ENCODE measurements at places on chromosomes 7 and 10. TPM values are rescaled to one million over a fixed set of nuclear protein-coding genes. Genes with fewer than 3 reads are reported as not detected.

GRCh38 chr10:30974773-30975415, 56.8 kb downstream of the ZNF438 start:
- no peaks in the 10 kb centered on the region for H3K27me3 ChIP-seq
- H3K27ac ChIP-seq, result no peak overlapping the region
- H3K4me1 ChIP-seq, result no peaks in the 10 kb centered on the region
- no peak overlapping the region for H3K4me3 ChIP-seq

- no peaks in the 10 kb centered on the region for H3K4me1 ChIP-seq
- no peak overlapping the region for H3K27ac ChIP-seq
- DNase-seq, result no peak
Measured at GRCh38 chr7:90766814-90767564, 170.9 kb downstream of the CDK14 start.

DNA sequence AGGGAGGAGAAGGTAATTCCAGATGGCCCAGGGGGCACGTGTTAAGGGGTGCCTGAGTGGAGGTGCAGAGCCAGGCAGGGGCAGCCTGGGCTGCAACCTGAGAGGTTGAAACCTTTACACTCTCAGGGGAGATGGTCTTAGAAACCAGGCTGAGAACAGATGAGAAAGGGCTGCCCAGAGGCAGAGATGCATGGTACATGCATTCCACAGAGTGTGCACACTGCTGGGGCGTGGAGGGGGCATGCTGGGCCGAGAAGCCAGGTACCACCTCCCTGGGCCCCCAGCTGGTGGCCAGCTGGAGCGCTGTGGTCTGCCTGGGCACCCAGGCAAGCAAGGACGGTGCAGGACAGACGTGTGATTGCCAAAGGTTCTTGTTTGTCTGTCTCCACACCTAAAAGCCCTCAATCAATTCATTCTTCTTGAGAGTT, 14.1 kb upstream of the CSGALNACT2 start:
- DNase-seq, result no peak
- no peak overlapping the region for H3K27ac ChIP-seq
- H3K4me3 ChIP-seq, result no peak overlapping the region
- H3K4me1 ChIP-seq, result peaks cover 43% of the 10 kb centered on the region
- H3K36me3 ChIP-seq, result no peaks in the 10 kb centered on the region

DNA sequence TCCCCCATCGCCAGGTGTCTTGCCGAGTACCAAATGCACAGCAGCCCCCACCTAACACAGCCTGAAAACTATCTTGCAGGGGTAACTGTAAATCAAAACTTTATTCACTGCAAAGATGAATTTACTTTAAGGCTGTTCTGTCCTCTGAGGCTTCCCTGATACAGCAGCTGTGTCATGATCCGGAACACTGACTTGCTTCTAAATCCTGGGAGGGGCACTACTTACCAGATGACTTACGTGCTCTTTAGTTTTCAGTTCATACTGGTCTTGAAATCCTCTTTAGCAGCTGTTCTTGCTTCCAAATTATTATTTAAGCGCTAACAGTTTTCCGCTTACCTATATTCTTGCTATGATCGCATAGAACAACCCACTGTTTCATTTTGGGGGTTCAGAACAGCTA, 4.9 kb downstream of the DYNC1I1 start:
- no peak for DNase-seq
- no peaks in the 10 kb centered on the region for H3K4me1 ChIP-seq
- H3K27me3 ChIP-seq, result peaks cover 16% of the 10 kb centered on the region
- H3K36me3 ChIP-seq, result no peaks in the 10 kb centered on the region

DNA sequence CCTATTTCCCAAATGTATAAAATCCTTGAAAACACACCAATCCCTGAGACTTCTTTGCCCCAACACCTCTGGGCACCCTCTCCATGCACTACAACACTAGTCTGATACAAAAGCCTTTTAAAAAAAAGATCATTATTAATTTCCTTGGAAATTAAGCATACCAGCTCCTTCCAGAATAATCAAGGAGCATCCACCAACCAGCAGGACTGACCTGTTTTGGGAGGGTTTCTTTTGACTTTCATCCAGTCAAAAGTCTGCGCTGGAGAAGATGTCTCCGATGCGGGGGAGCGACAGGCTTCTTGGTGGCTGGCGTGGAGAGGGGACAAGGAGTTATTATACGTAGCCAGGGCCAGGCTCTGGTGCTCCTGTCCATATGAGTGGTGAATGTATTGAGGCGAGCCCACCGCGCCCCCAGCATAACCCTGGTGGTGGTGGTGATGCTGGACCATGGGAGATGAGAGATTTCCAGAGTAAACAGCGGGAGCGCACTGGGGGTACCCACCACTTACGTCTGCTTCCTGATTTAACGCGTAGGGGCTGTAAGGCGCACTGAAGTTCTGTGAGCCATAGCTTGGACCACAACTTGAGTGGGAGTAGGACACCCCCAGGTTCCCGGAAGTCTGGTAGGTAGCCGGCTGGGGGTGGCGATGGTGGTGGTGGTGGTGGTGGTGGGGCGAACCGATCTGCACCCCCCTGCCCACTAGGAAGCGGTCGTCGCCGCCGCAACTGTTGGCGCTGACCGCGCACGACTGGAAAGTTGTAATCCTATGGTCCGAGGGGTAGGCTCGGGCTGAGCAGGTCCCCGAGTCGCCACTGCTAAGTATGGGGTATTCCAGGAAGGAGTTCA, 527 bp downstream of the HOXA1 start:
- no peak for DNase-seq
- no peak overlapping the region for H3K27ac ChIP-seq
- H3K4me3 ChIP-seq, result peak overlapping the region; percentile 80
- H3K36me3 ChIP-seq, result no peaks in the 10 kb centered on the region
- H3K4me1 ChIP-seq, result peaks cover 34% of the 10 kb centered on the region
- H3K27me3 ChIP-seq, result peaks cover 40% of the 10 kb centered on the region

GRCh38 chr10:74118804-74119203, 31.8 kb downstream of the AP3M1 start:
- peaks cover 3% of the 10 kb centered on the region for H3K36me3 ChIP-seq
- no peak for DNase-seq
- H3K4me3 ChIP-seq, result no peak overlapping the region

GRCh38 chr7:92641921-92642511, 51.8 kb upstream of the FAM133B start:
- peaks cover 32% of the 10 kb centered on the region for H3K4me1 ChIP-seq
- H3K4me3 ChIP-seq, result no peak overlapping the region
- DNase-seq, result no peak
- H3K27ac ChIP-seq, result peak overlapping the region; percentile 58
- no peaks in the 10 kb centered on the region for H3K27me3 ChIP-seq

DNA sequence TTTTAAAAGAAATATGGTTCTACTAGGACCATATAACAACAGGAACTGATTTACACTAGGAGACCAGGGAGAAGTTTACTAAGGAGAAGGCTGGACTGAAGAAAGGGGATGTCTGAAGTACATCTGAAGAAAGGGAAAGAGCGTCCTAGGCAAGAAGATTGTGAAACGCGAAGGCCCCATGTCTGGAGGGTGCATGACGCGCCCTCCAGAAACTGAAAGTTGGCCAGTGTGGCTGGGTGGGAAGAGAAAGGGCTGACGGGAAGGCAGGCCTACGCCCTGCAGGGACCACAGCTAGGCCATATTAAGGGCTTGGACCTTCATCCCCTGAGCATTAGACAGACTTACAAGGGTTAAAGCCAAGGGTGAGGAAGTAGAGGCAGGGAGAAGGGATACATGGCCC, 158.0 kb downstream of the TRIL start:
- H3K4me1 ChIP-seq, result no peaks in the 10 kb centered on the region
- no peaks in the 10 kb centered on the region for H3K36me3 ChIP-seq
- H3K27ac ChIP-seq, result no peak overlapping the region
- H3K4me3 ChIP-seq, result no peak overlapping the region

GRCh38 chr10:27356738-27357137, 116.1 kb upstream of the ACBD5 start:
- H3K27ac ChIP-seq, result no peak overlapping the region
- DNase-seq, result no peak
- H3K27me3 ChIP-seq, result no peaks in the 10 kb centered on the region
- H3K36me3 ChIP-seq, result no peaks in the 10 kb centered on the region

DNA sequence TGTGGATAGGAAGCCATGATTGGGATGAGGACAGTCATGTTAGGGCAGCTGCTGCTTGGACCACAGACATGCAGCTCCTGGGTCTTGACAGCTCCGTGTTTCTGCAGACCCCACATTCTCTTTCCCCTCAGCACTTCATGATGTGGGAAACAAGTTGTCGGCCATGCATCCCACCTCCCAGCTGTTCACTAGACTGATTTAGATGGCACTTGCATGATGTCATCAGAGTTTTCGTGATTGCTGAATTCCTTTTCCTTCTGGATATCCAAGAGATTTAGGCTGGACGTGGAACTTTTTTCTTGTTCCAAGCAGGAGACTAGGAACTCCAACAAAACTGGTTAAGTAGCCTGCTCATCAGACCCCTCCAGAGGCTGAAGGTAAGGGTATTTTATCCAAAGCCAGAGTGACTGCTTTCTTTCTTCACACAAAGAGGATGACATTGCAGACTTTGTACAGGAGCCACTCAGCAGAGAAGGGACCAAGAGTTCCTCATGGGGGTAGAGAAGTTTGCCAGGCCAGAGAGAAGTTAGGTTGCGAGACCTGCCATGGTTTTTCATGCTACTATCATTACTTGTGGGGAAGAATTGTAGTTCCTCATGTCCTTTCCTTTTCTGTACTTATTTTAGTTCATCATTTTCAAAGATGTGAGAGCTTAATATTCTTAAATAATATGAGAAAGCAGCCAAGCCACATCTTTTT, 117.7 kb upstream of the GJD4 start:
- no peak overlapping the region for H3K4me3 ChIP-seq
- no peak for DNase-seq
- peaks cover 4% of the 10 kb centered on the region for H3K36me3 ChIP-seq
- no peak overlapping the region for H3K27ac ChIP-seq
- no peaks in the 10 kb centered on the region for H3K27me3 ChIP-seq

Gene C7orf57
- 0.18 TPM for total RNA-seq

Gene COL13A1
- total RNA-seq, result not detected

Gene ZNF248
- 15.6 TPM for total RNA-seq

Gene CYP3A7
- total RNA-seq, result not detected

Gene SEC61A2
- total RNA-seq, result 11.1 TPM

Gene PPP1R3C
- 0.26 TPM for total RNA-seq

Gene COBL
- 0.07 TPM for total RNA-seq

Gene UCMA
- total RNA-seq, result not detected

Gene UTF1
- total RNA-seq, result not detected
